ENCODE measurements at places on chromosomes 16 and 17.

DNA sequence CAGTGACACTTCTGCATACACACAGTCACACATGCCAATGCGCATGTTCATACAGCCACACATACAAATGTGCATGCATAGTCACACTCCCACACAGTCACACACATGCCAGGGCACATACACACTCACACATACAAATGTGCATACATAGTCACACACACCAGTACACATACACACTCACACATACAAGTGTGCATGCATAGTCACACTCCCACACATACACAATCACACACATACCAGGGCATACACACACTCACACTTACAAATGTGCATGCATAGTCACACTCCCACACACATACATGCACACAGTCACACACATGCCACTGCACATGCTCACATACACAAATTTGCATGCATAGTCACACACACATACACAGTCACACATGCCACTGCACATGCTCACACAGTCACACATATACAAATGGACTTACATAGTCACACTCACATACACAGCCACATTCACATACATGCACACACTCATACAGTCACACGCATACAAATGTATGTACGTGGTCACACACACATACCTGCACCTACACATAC is 84.2 kb downstream of the SOCS1 start:
- DNase-seq: no peak

GRCh38 chr17:31216031-31216751 is 80.8 kb downstream of the OMG start:
- no peak for DNase-seq

DNA sequence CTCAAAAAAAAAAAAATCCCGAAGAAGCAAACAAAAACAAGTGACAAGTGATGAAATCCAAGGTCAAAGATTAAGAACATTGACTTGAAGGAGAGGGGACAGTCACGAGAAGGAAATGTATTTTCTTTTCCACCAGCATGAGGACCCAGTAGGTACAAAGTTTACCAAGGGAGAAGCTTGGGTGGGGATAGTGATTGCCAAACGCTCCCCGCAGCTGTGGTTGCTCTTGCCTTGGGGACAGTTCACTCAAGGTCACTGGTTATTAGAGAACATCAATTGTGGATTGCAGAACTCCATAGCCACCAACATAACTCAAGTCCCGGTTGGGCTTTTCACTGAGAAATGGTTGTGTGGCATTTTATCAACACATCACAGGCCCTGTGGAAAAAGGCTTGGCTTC is 27.0 kb downstream of the RSL1D1 start:
- no peak for DNase-seq

DNA sequence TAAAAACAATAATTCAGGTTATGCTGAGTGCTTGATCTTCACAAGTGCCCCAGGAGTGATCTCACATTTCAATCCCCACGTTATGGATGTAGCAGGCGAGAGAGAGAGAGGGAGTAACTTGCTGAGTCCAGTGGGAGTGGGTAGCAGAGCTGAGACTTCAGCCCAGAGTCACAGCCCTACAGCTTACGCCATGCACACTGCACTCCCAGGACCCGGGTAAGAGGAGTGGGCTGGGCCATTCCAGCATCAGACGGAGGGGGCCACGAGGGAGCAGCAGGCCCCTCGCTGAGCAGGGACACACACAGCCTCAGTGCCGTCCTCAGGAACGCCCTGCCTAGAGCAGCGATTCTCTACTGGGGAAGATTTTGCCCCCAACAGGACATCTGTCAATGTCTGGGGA is 9.8 kb upstream of the KIF19 start:
- no peak for DNase-seq

DNA sequence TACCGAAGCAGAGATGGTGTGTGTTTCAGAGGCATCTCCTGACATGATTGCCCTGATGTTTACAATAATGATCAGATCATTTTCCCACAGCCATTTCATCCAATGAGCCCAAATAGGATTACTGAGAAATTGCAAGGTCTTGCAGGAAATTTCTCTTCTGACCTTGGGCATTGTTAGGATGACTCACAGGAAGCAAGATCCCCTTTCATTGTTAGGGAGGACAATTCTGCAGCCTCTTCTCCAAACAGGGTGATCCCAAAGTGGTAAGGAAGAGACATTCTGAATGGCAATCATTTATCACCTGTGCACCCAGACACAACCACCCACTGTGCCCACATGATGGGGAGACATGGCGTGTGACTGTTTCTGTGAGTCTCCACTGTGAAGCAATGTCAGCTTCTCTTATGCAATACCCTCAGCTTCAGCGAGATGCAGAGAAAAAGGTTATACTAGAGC is 306.7 kb upstream of the XYLT1 start:
- no peak for DNase-seq

DNA sequence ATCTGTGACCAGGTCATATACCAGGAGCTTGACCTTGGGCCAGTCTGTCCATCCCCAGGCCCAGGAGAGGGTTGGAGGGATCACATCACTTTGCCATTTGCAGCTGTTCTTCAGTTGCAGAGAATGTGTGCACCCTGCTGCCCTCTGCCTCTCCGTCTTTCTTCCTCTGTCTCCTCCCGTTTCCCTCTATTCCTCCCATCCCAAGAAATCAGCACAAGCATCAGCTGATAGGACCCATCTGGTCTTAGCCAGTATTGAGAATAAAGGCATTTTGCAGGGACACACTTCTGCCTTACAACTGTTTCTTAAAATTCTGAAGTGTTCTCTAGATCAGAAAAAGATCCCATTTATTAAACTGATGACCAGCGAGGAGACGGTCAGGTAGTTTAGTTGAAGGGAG is 368.7 kb downstream of the CPPED1 start:
- DNase-seq: no peak

GRCh38 chr16:14445937-14446715 is 183.9 kb downstream of the PARN start:
- DNase-seq: no peak

GRCh38 chr17:17198281-17198680 is 7.9 kb downstream of the PLD6 start:
- no peak for DNase-seq

Measured in T-helper 17 cell (primary cell).